ENCODE measurements at places on chromosomes 6 and 20. TPM values are rescaled to one million over a fixed set of nuclear protein-coding genes. Genes with fewer than 3 reads are reported as not detected.

Gene CNR1
- not detected for polyA plus RNA-seq

Gene NRSN1
- 0.02 TPM for polyA plus RNA-seq

GRCh38 chr20:49888212-49889000, 26.9 kb downstream of the SPATA2 start:
- DNase-seq, result peak; percentile 85

- DNase-seq, result no peak
These were observed 149.3 kb downstream of the CFAP61 start for GRCh38 chr20:20201639-20202038.

Measured in SK-N-SH (cell line).